ENCODE measurements at places on chromosomes 13 and 19.

- no peak for DNase-seq
These were observed 390.3 kb upstream of the ZNF507 start for GRCh38 chr19:31955061-31955460.

DNA sequence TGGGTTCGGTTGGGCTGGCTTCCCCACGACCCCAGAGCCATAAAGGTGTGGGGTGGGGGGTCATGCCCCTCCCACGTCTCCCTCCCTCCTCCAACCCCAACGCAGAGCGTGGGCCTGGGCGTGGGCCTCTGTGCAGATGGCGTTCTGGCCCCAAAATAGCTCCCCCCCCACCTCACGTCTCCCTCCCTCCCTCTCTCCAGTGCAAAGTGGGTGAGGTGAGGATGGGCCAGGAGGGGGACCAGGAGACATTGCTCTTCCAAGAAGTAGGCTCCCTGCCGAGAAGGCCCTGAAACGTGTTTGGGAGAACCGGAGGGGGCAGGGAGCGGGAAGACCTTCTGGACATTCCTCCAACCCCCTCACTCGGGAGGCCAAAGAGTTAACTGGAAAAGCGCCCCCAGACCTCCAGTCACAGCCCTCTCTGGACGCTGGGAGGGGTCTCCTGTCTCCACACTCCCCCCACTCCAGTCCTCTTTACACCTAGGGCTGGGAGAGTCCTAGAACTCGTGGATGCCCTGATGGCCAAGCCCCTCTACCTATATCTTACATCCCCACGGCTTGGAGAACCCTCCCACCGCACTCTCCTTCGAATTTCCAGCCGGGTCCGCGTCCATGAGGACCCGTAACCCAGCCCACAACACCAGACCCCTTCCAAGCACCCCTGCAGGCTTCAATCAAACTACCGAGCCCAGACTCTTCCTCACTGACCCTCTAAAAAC, 855 bp downstream of the UNC13A start:
- DNase-seq = no peak

GRCh38 chr19:566403-566802, 6.0 kb upstream of the BSG start:
- DNase-seq = no peak

DNA sequence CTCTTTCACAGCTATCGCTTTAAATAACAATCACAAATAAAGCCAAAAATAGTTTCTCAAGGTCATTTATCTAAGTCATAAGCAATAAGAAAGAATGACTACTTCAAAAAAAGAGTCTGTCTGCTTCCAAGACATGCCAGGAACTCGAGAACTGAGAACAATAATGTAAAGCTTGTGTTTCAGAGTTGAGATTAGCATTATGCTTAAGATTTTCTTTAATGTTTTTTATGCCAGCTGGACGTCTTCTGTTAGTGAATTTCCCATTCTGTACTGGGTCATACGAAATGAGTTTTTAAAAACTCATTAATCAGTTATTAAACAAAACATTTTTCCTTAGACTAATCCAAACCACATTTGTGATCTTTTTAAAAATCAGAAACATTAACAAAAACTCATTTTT, 3.2 kb upstream of the SPRYD7 start:
- no peak for DNase-seq

DNA sequence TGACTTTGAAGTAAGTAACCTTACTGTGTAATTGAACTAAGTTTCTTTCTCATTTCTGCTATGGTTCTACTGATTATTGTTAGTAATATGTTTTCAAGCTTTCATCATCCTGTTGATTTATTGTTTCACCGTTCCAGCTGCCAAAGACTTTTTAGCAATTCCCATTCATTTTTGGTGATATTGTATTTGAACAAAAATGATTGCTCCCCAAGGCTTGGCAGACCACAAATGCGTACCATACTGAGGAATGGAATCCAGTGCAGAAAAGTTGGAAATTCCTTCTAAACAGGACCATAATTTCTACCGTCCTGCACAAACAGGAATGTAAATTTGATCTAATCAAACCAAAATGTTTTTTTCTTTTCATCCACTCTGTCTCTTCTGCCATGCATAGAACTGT, 10.7 kb downstream of the EPSTI1 start:
- peak; percentile 95 for DNase-seq

DNA sequence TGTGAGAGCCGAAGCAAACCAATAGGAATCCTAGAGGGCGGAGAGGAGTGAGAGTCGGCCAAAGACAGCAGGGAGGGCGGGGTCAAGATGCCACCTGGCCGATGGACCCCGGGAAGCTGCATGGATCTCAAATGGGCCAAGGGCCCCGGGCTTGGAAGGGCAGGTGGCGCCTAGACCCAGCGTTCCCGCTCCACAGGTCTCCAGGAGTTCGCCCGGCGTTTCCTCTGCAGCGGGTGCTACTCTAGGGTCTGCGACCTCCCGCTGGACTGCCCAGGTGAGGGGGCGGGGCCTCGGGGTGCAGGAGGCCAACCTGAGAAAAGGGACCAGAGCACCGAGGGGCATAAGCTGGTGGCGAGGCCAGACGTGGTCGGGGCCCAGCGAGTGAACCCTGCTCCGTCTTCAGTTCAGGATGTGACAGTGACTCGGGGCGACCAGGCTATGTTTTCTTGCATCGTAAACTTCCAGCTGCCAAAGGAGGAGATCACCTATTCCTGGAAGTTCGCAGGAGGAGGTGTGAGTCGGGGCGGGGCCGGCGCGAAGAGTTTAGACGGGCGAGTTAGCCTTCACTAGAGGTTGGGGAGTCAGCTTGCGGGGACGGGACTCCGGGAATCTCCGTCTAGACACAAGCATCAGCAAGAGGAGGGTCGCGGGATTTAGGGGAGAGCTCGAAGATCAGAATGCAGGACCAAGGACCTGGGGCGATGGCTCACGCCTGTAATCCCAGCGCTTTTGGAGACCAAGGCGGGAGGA, 9.9 kb downstream of the SPACA6 start:
- no peak for DNase-seq

- DNase-seq = peak; percentile 47
These were observed 95.4 kb downstream of the CYSLTR2 start for GRCh38 chr13:48749144-48749543.

DNA sequence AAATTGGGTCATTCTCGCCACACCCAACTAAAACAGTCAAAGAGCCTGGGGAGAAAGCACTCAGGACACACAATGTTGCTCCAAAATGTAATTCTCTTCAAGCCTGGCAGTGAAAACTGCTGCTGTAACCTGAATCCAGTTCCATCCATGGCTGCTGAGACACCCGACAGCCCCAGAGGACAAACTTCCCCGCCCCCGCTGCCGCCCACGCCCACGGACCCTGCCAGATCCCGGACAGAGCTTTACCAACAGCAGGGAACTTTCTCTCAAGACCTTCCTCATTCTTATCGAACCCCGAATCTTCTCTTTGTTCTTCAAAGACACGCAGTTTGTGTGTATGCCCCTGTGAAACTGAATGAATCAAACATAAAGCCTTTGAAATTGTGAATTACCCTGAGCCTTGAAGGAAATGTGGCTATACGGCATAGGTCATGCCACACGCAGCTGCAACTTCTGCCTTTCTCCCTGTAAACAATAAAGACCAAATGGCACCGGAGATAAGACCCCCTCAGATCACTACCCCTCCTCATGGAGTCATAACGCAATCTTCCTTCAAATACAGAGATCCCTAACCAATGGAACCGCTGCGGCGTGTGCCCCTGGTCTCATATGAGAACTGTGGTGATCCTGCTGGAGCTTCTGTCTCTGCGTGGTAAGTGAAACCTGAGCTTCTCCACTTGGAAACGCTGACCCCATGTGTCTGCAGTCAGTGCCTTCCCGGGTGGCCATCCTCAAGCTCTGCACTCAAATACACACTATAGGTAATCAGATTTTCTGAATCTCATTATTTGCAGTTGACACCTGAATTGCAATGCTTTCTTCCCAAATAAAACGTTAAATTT, 4.8 kb upstream of the LAMP1 start:
- DNase-seq = no peak

- DNase-seq = no peak
These were observed 12.3 kb upstream of the RASA3 start for GRCh38 chr13:114144606-114145244.

- DNase-seq = peak; percentile 56
These were observed 13.8 kb downstream of the DNASE2 start for GRCh38 chr19:12867120-12868099.

GRCh38 chr19:40245506-40246128, 19.1 kb upstream of the CCNP start:
- no peak for DNase-seq

DNA sequence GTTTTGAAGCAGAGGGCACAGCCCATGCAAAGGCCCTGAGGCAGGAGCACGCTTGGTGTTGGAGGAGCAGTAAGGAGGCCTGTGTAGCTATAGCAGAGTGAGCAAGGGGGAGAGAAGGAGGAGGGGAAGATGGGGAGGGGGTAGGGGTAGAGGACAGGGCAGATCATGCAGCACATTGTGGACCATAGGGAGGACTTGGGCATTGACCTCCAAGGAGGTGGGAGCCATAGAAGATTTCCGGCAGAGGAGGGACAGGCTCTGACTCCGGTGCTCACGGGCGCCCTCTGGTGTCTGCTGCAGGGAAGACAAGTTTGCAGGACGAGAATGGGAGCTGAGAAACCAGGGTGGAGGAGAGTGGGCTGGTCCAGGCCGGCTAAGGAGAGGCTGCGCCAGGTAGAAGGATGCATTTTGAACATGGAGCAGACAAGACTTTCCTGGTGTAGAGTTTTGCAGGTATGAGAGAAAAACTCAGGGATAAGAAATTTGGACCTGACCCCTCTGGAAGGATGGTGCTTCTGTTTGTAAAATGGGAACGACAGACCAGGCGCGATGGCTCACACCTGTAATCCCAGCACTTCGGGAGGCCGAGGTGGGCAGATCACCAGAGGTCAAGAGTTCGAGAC, 13.7 kb upstream of the CREB3L3 start:
- DNase-seq = peak; percentile 54

DNA sequence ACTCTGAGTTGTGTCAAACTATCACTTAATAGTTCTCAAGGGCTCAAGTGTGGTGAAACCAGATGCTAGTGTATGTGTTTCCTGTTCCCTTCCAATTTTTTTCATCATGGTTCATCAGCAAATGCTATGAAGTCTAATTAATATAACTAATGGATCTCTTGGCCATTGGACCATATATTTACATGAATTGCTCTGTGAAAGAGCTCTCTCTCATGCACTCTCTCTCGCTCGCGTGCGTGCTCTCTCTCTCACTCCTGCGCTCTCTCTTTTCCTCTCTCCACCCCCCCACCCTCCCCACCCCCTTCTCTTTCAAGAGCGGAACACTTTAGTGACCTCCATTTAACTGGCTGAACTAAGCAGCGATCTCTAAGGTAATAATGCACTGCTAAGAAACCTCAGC, 547.0 kb upstream of the GPC6 start:
- no peak for DNase-seq

DNA sequence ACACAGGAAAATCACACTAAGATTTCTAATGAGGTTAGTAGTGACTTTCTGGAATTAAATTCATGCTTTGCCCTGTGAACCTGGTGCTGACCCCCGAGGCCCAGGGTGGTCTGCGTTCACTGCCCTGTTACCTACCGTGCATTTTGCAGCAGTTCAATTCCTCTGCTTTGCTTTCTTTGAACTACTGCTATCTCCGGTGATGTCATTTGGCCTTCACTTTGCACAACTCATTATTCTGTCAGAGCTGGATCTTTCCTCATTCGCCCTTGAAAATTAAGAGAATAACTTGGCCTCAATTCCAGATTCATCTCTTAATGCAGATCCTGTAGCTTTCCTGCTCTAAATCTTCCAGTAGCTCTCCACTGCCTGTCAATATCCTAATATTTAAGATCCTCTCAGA, 8.8 kb upstream of the LRRC63 start:
- DNase-seq = no peak

DNA sequence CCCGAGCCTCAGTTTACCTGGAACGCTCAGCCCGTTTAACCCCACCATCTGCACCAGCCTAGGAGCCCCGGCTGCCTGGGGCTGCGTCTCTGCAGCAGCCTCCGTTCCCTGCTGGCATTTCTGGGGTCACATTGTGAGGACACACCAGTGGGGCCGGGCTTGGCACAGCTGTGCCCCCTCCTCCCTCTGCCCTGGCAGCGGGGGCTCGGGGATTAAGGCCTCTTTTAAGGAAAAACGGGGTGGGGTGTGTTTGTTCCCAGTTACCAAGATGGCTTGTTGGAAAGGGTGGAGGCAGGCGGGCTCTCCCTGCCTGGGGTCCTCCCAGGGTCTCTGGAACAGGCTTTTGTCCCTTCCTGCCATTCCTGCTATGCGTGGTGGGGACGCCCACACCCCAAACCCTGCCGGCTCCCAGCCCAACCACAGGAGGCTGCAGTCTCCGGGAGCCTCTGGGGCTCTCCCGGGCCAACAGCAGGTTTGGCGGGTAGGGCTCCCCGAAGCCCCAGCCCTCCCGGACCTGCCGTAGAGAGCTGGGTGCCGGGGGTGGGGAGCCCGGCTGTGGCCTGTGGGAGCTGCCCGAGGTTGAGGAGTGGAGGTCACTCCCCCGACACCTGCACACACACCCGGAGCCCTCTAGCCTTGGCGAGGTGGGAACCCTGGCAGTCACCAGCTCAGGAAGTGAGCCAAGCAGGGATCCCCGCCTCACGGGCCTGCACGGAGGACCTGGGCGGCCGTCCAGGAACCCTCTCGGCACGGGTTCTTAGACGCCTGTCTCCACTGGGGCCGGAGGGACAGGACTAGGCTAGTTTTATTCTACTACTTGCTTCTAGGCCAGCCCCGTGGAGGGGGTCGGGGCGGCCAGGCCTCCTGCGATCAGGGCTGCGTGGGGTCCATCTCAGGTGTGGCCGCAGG, 36.9 kb downstream of the GADD45B start:
- DNase-seq = no peak

- no peak for DNase-seq
These were observed 9.7 kb upstream of the PTBP1 start for GRCh38 chr19:787536-787935.

GRCh38 chr13:65656740-65657329, 1573.3 kb downstream of the PCDH9 start:
- DNase-seq = peak; percentile 20

- DNase-seq = no peak
These were observed 28.0 kb upstream of the UFM1 start for GRCh38 chr13:38321654-38322053.

DNA sequence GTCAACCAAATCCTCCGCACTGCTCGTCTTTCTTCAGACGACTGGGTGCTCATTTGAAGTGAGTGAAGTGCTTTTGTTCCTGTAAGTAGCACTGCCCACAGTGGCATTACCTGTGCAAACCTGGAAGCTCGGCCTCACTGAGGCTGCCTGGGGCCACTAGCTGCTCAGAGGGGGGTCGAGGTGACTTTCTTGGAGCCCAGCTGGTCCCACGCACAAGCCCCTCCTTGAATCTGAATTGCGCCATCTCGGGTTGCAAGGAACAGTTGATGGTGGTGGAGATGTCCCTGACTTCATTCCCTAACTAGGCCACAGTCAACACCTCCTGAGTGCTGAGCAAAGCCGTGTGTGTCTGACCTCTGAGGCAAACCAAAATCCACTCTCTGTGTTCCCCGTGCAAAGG, 79.3 kb upstream of the GPR183 start:
- no peak for DNase-seq

DNA sequence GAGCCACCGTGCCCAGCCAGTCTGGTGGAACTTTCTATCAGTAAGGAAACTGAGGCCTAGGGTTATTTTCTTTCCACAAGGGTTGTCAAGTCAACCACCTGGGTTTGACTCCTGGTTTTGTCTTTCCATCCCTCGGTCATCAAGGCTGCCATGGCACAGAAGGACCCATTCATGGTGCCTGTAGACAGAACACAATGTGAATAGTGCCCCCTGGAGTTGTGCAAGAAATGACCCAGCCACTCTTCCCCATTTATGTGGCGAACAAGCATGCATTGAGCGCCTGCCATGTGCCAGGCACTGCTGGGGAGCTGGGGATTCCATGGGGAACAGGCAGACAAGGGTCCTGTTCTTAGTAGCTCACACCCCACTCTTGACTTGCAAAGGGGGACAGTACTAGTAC, 4.1 kb downstream of the SMARCA4 start:
- no peak for DNase-seq

GRCh38 chr19:3821156-3821555, 35.0 kb upstream of the MATK start:
- no peak for DNase-seq

Measured in fibroblast of skin of scalp (primary cell).